ENCODE measurements at places on chromosomes 4 and X. TPM values are rescaled to one million over a fixed set of nuclear protein-coding genes. Genes with fewer than 3 reads are reported as not detected.

The PPP2R2C gene
- total RNA-seq = 0.18 TPM

DNA sequence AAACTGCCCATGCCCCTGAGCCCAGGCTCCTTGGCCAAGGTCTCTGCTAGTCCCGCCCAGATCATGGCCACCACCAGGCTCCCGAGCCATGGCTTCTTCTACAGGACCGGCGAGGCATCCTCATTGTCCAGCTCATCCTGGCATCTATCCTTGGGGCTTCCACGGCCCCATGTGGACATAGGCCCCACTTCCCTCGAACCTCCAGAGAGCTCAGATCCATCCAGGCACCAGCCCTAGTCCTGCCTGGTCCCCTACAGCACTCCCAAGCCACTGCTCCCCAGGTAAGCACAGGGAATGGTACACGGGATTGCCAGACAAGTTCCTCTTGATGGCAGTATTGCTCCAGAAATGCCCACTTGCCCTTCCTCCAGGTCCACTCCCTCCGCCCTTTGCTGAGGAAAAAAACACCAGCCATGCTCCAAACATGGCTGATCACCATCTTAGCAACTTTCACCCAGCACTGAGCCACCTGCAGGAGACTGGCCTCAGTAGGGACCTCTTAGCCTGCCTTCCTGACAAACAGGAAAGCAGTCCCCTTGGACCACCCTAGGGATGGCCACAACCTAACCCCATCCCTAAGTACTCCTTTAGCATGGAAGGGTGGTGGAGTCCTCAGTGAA is 272.1 kb upstream of the AGTR2 start:
- DNase-seq = no peak

DNA sequence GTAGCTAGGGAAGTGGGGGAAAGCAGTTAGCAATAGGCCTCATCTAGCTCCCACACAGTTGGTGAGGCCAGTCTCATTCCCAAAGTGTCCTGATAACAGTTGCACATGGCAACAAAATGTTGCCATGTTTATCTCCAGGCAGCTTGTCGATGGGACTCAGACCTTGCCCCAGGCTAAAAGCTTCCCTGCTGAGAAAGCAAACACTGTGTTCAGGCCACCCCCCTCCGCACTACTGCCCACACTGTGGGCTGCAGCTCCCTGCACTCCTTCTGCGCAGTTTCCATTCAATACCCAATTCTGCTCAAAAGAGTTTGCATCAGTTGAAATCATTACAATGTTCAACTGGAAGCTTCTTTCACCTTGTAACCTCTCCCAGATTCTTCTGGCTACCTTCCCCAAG is 287.8 kb upstream of the GK2 start:
- DNase-seq = no peak

The SLC9B1 gene
- total RNA-seq = 0.11 TPM

The PTPN13 gene
- 65.2 TPM for total RNA-seq

GRCh38 chr4:41358647-41359421 is 102.1 kb downstream of the UCHL1 start:
- DNase-seq = no peak

The PCDH18 gene
- total RNA-seq = 0.28 TPM

GRCh38 chr4:2449511-2450392 is 19.2 kb upstream of the RNF4 start:
- DNase-seq = no peak

GRCh38 chr4:113276464-113277170 is 227.2 kb downstream of the ANK2 start:
- DNase-seq = no peak

GRCh38 chr4:157885811-157886210 is 287.0 kb downstream of the GASK1B start:
- no peak for DNase-seq

- no peak for DNase-seq
Observed at GRCh38 chr4:169620880-169621248, 486 bp downstream of the CLCN3 start.

The NDNF gene
- total RNA-seq = not detected

DNA sequence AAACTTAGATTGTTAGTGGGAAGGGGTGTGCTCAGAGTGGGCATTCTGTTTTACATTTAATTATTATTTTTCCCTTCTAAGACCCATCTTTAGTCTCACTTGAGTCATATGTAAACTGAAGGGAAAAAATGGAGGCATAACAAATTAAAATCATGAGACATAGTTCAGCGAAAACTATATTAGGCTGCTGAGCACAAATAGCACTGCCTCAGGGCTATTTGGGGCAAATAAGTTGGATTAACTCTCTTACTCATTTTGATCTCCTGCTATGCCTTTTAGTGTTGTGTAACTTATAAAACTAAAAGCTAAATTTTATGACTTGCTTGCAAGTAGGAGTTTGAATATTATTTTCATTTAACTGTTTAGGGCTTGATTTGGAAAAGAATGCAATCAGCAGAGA is 1329.2 kb upstream of the PCDH7 start:
- peak; percentile 18 for DNase-seq

The CLGN gene
- total RNA-seq = not detected

GRCh38 chr4:15557786-15558550 is 88.3 kb downstream of the CC2D2A start:
- no peak for DNase-seq

The RBM46 gene
- not detected for total RNA-seq

- DNase-seq = no peak
Observed at GRCh38 chr4:15692602-15693001, 10.3 kb upstream of the BST1 start.

- peak; percentile 76 for DNase-seq
Observed at GRCh38 chr4:126778348-126778747, 854.4 kb upstream of the INTU start.

The RENBP gene
- 0.14 TPM for total RNA-seq

GRCh38 chrX:104156630-104157529 is at the start of gene SLC25A53:
TSS of gene SLC25A53 (minus strand) at chrX:104157009. CDS start at chrX:104105257, 51,752 bp downstream.
- DNase-seq = peak; percentile 55

The L1CAM gene
- 47.6 TPM for total RNA-seq

GRCh38 chrX:104122829-104123228 is 10.5 kb downstream of the ZCCHC18 start:
- no peak for DNase-seq

DNA sequence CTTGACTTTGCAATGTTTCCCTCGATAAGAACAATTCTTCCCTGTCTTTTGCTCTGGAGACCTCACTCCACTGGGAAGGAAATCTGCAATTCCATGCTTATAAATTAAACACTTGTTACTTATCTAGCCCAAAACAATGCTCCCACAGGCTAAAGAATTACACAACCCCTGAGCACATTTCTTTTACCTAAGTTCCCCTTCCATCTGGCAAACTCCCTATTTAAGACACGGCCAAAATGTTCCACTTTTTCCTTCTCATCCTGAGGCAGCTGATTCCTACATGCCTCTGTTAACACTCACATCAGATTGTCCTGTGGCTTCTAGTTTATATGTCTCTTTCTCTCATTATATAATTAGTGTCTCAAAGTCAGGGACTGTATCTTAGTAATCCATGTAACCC is 211.7 kb downstream of the COX18 start:
- no peak for DNase-seq

GRCh38 chr4:3344104-3344503 is 51.3 kb downstream of the RGS12 start:
- DNase-seq = no peak

DNA sequence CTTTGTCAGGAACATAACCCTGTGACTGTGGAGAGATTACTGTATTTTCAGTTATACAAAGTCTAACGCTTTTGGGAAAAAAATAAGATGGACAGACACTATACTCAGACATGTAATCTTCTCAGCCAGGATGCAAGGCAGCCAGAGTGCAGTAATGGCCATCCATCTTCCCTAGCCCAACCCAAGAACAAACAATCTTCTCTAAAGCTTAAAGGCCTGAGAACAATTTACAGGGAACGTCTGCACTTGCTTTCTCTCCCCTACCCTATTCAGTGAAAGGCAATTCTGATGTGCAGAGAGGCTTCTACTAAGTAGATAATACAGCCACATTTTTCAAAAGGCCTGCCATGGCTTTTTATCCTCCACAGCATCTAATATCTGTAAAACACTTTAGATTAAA is 471.3 kb downstream of the FGF13 start:
- no peak for DNase-seq

The KIT gene
- not detected for total RNA-seq

DNA sequence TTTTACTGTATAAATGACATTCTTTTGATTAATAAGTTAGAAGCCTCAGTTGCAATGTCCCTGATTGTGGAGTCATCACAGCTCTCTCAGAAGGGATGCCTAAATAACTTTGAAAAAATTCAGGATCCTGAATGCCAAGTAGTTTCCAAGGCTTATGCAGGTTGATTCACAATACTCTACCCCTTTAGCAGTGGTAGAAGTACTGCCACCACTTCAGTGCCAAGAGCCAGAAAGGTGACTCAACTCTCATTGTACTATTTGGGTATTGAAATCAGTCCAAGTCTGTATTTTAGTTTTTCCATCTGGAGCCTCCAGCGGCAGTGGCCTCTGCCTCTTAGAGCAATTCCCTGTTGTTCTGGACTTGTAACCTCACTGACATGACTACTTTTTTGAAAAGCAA is 320.1 kb upstream of the NDST4 start:
- DNase-seq = no peak

GRCh38 chrX:154595559-154596249 is 10.8 kb downstream of the CTAG1A start:
- no peak for DNase-seq

DNA sequence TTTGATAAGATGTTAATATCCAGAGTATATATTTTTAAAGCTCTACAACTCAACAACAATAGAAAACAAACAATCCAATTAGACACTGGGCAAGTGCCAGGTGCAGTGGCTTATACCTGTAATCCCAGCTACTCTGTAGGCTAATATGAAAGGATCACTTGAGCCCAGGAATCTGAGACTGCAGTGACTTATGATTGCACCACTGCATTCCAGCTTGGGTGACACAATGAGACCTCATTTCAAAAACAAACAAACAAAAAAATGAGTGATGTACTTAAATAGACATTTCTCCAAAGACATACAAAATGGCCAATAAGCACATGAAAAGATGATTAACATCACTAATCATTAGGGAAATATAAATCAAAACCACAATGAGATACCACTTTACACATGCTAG is 356.8 kb upstream of the PCDH10 start:
- no peak for DNase-seq

GRCh38 chr4:47406408-47406807 is 57.1 kb downstream of the COMMD8 start:
- no peak for DNase-seq

DNA sequence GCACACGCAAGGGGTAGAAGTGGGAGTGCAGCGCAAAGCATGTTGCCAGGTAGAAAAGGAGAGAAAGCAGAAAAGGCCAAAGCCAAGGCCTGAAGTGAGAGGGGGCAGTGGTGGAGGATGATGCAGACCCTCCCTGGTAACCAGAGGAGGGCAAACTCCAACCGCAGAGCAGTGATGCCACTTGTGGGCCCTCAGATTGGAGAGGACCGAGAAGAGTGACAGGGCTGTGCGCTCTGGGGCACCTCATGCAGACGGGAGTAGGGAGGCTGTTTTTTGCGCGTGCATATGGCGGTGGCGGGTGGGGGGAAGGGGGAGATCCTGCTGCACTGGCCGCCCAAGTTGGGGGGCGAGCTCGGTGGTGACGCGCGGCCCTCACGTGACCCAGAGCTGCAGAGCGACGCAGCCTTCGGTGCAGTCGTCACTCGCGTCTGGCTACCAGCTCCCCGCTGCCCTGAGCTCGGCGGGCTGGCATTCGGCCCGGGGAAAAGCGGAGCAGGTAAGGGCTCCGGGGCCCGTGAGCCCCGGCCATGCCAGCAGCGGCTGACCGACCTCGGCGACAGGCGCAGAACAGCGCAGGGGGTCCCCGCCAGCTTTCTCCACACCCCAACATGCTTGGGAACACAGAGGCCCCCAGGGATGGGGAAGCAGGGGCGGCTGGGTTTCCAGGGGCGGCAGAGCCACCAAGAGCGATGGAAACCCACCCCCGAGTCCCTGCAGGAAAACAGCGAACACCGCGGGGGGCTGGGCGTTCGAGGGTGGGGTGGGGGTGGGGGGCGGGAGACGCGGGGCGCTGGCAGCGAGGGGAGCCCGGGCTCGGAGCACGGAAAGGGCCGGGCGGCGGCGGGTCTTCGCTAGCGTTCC is at the start of gene BEX3:
TSS of gene BEX3 (plus strand) at position 421 of the 861 bp plus-strand sequence. CDS start 984 bp downstream, outside the sequence.
- DNase-seq = no peak

Data from foreskin keratinocyte (primary cell).